GM12891 (cell line): ENCODE measurements at places on chromosomes 6 and 20.

DNA sequence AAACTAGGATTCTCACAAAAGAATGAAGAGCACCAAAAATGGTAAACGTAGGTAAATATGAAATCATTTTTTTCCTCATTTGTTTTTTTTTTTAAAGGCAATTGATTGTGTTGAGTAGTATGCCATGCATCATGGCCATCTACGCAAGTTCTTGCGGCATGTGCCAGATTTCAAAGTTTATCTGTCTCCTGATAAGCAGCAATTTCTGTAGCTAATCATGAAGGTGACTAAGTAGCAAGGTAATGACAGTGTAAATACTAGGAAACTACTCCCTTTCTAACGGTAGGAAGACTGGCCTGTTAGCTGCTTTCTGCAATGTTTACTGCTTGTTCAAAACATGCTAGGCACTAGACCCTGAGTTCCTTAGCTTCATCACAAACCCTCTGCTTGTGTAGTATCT is 13.4 kb upstream of the LY86 start:
- no peak for DNase-seq

- peak; percentile 26 for DNase-seq
Observed at GRCh38 chr6:143536866-143537691, 25.6 kb upstream of the FUCA2 start.

DNA sequence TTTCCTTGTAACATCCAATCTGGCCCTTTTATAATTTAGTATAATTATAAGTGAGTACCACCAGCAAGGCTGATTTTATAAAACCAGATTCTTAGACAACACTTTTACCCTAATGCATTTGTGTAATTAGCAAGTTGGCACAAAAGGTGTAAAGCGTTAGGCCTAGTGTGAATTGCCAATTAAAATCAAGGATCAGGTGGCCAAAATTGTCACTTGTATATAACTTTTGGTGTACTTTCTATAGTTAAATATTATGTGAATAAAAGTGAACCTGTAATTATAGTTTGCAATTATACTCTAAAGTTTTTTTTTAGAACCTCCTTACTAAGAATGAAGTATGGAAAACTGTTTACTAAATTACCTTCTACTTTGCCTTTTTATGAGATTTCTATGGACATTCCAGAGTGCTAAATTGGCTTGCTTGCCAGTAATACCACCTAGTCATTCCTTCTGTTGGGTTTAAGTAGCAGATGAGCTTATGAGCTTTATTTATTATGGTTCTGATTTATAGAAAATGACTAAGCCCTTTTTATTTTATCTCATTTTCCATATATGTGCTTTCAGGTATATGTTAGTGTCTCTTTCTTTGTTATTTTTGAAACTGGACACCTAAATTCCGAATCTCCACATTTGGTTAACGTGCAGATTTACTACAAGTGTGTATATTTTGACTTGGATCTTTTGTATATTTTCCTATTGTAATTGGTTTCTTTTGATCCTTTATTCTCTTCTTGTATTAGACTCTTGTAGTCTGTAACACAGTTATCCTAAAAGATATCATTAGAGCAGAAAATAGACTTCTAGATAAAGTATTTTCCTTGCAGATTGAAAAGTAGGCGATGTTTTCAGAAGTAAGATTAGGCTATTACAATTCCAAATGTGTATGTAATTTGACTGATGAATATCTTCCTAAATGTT is 3.9 kb downstream of the STXBP5 start:
- DNase-seq: no peak

DNA sequence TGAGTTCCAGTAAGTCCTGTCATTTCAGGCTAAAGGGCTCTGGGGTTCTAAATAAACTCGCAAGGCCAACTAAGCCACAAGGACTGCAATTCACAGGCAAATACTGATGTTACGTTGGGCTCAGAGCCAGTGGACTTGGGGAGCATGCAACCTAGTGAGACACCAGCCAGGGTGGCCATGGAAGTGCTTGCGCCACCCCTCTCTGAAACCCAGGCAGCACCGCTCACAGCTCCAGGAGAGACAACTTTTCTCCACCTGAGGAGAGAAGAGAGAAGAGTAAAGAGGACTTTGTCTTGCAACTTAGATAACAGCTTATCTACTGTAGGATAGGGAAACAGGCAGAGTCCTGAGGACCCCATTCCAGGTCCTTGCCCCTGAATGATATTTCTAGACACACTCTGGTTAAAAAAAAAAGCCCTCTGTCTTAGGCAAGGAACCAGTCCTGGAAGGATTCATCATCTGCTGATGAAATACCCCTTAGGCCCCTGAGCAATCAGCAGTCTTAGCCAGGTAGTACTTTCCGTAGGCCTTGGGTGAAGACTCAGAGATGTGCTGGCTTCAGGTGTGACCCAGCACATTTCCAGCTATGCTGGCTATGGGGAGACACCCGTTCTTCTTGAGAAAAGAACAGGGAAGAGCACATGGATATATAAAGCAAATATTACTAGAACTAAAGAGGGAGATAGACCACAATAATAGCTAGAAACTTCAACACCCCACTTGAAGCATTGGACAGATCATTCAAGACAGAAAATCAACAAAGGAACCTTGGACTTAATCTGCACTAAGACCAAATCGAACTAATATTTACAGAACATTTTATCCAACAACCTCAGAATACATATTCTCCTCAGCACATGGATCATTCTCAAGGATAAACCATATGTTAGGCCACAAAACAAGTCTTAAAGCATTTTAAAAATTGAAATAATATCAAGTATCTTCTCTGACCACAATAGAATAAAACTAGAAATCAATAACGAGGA is 31.5 kb upstream of the TBC1D32 start:
- no peak for DNase-seq

DNA sequence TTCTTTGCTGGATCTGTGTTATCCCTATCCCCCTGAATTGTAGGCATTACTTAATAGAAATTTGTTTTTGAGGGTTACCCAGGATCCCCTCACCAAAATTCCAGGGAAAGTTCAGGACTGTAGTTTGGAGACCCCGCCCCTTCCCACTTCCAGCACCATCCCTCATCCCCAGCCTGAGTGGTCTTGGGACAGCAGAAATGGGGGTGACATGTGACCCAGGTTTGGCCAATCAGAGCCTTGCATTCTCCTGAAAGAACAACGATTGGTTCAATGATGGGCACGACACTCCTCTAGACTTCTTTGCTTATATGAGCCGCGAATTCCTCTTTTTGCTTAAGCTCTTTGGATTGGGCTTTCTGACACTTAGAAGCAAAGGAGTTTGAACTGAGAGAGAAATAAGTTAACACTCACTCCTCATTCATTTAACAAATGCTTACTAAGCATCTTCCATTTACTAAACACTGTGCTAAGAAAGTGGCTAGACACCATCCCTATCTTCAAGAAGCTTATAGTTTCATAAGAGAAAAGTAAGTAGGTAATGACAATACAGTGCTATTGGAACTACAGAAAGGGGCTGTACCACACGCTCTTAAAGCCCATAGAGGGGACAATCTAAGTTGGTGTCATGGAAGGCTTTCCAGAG is 24.9 kb upstream of the PAQR8 start:
- DNase-seq: no peak

- no peak for DNase-seq
Observed at GRCh38 chr6:158047127-158047518, 65.5 kb downstream of the SYNJ2 start.

DNA sequence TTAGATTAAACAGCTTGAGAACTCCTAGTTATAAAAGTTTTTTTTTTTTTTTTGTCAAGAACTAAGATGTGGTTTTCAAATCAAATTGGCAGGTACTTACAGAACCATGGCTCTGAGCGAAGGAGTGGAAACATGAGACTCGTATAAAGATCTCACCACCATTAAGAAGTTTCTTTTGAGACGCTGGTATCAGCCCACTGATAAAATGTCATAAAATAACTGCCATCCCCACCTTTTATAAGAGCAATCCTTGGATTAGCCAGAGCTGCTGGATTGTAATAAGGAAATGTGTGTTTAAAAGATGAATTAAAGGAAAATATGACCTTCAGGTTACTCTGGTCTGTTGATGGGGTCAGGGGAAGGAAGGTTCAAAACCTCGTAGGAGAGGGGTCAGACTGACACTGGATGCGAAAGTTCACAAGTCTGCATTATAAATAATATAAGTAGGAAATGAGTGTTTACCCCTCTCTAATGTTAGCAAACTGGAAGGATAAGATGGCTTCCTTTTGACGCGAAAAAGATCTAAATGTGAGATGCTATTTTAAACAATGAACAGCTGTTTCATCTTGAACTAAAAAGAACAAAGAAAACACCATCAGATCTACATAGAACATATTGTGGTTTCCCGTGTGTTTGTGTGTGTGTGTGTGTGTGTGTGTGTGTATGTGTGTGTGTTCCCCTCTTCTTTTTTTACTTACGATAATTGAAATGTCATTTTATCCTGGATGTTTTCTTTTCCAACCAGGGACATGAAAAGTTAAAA is 386.8 kb upstream of the JAG1 start:
- DNase-seq: no peak

- DNase-seq: no peak
Observed at GRCh38 chr6:170294813-170295509, 4.1 kb upstream of the DLL1 start.

DNA sequence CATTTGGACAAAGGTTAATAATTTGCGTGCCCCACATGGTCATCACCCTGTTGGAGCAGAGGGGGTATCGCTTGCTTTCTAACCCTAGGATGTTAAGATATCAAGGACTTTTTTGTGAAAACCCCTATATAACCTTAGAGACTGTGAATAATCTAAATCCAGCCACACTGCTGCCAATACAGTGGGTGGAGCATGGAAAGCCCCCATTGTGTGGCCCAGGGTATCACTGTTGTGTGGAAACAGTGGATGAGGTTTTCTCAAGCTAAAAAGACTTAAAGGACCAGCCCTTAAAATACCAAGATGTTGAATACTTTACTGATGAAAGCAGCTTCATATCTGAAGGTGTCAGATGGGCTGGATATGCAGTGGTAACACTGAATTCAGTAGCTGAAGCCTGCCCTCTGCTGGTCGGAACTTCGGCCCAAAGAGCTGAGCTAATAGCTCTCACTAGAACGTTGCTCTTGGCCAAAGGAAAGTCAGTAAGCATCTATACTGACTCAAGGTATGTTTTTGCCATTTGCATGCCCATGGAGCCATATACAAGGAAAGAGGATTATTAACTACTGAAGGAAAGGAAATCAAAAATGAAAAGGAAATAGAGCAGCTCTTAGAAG is 695.2 kb downstream of the PHF3 start:
- DNase-seq: no peak

DNA sequence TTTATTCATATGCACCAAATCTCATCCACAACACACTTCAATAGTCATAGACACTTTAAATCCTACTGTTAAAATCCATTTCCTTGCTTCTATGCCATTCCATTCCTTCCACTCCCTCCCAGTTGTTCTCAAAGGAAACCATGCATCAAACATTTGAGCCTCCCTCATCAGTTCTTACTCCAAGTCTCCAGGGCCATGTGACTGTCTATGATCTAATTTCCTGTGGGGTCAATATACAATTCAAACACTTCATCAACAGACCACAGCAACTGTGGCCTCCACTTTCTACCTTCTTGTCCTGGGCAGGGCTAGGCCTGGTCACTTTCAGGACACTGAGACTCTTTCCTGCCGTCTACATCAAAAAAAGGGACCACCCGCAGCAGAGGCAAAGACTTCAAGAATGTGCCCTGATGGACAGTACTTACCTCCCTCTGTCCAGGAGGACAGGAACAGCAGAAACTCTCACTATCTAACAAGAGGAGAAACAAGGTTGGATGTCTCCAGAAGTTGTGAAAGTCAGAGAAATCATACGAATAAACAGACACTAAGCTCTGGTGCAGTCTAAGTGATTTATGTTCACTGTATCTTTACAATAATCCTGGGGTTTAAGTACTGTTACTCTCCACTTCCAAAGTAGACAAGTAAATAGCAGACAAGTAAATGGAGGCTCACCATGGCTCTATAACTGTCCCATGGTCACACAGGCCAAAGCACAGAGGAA is 160.2 kb downstream of the QRSL1 start:
- no peak for DNase-seq

DNA sequence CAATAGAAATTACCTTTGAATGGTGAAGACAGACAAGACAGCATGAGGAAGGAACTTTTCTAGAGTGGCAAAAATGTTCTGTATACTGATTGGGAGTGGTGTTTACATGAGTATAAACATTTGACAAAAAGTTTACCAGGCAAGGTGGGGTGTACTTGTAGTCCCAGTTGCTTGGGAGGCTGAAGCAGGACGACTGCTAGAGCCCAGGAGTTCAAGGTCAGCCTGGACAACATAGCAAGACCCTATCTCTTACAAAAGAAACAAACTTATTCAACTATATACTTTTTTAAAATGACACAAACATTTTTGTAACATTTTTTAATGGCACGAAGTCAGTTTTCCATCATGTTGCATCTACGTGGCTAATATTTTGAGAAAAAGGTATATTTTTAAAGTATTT is 40.5 kb downstream of the ZHX3 start:
- DNase-seq: no peak

DNA sequence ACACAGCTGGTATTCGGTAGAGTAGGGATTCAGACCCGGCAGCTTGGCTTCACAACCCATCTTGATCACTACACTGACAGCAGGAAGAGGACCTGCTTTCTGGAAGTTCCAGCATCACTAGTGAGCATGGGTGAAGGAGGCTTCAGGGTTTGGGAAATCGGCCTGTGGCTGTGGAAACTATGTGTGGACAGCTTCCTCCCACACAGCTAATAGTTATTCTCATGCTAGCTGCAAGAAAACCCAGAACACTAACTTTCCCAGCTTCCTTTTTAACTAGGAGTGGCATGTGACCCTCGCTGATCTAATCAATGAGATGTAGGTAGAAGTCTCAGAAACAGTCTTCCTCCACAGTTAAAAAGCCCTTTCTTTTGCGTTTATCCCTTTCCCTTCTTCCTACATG is 36.3 kb upstream of the SIRPA start:
- DNase-seq: no peak

- DNase-seq: no peak
Observed at GRCh38 chr6:83962582-83962981, 71.0 kb upstream of the MRAP2 start.

DNA sequence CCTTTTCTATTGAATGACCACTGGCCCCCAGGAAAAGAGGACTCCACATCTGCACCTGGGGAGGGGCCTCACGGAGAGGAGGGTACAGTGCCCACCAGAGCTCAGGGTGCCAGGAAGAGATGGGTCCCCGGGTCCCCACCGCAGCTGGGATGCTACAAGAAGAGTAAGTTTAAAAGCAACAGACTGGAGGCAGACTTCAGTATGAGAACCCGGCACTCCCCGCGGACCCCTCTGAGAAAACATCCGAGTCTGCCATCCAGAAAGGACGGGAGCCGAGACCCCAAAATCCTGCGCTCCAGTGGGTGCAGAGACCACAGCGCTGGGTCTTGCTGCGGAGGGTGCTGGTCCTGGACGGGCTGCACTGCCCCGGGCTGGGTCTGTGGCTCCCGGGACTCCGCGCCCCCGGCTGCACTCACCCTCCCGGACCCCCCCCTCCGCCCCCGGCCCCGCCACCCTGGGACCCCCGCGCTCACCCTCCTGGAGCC is 350 bp downstream of the HELZ2 start:
- DNase-seq: no peak

DNA sequence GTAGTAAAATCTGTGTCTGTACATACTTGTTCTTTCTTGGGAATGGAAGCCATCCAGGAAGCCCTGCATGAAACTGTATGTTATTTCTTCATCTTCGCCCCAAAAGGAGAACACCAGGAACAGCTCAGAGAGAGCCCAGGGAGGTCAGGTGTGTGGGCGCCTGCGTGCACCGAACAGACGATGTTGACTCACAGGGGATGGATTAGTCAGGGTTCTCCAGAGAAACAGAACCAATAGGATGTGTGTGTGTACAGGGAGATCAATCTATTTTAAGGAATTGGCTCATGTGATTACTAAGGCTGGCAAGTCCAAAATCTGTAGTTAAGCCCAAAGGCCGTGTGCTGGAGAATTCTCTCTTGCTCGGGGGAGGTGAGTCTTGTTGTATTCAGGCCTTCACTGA is 45.7 kb downstream of the RNASET2 start:
- DNase-seq: no peak
